ENCODE measurements at places on chromosomes 2 and 18.

GRCh38 chr2:207683879-207684627, 27.4 kb upstream of the CCNYL1 start:
- peak; percentile 43 for DNase-seq

GRCh38 chr18:62877411-62878221, 162.3 kb downstream of the PHLPP1 start:
- DNase-seq = no peak

GRCh38 chr2:170084820-170085491, 93.0 kb upstream of the MYO3B start:
- no peak for DNase-seq

GRCh38 chr2:45167920-45168629, 158.8 kb upstream of the SIX2 start:
- DNase-seq = no peak

- no peak for DNase-seq
Measured at GRCh38 chr2:19865151-19865550, 36.6 kb downstream of the TTC32 start.

DNA sequence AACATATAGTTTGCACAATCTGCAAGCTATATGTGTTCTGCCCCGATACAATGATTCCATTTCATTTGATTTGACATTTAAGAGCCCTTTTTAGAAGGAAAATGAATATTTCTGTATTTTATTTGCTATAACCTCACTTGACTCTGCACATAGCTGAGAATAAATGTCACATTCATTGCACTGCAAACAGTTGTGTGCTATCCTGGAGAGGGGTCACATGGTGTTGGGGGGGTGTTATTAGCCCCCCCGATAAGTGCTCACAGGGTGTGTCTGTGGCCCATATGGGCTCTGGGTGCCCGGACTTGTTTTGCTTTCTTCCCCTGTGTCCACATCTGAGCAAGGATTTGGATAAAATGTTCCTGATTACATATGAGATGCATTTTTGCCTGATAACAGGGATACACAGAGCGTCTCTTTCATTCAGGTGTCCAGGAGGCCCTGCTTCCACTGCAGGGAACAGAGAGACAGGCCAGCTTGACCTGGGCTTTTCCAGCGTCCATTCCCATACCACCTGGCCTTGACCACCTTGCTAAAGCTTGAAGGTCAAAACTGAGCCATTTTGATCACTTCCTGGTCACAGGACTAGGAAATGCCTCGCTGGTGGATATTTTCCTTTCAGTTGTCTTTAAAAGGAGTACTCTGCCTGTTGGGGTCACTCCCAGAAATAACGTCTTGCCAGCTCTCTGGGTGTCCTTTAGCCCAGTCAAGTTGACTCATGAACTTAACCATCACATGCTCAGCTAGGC, 38.4 kb upstream of the ID2 start:
- DNase-seq = no peak

DNA sequence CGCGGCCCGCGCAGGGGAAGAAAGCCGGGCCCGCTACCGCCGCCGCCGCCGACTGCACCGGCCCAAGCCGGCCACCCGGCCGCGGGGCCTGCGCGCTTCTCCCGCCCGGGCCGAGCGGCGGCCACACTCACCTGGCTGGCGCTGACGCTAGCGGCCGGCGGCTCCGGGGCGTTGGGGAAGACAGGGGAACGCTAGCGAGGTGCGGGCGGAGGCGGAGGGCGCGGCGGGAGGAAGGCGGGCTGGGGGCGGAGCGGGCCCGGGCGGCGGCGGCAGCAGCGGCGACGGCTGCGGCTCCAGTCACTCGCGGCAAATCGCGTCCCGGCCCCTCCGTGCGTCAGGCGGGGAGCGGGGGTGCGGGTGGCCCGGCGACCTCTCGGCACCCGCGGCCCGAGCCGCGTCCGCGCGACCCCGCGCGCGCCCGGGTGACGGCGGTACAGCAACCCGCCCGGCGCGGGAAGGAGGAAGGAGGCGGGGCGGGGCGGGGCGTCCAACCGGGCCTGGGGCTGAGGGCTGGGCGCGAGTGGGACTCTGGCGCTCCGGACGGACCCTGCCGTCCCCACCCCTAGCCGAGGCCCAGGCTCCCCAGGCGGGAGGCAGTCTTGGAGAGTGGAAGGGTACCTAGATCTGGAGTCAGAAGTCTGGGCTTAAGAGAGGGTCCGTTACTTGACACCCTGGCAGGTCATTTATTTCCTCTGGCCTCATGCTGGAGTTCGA, at the start of gene SESTD1:
Gene SESTD1 (minus strand): TSS at position 465 of the 714 bp plus-strand sequence. CDS start 72,991 bp downstream, outside the sequence.
- DNase-seq = peak; percentile 53

DNA sequence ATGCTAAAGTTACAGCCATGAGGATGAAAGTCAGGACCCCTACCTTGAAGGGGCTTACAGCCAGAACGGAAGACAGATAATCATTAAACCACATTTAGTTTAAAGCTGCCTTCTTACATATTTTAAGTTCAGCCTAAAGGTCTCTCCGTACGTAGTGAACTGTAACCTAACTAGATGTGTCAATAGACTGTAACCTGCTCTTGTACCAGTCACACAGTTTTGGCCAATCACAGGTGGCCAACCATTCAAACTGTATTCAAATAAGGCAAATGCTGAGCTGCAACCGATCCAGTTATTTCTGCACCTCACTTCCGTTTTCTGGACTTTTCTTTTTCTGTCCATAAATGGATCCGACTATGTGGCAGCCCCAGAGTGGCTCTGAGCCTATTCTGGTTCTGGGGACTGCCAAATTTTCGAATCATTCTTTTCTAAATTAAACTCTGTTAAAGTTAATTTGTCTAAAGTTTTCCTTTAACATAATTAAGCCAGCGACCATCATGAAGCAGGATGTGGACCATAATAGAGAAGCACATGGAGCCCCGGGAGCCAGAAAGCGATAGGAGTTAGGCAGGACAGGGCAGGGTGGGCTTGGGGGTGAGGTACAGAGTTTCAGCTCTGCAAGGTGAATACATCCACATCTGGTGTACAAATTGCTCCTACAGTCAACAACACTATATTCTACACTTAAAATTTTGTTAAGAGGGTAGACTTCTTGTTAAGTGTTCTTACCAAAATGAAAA, 48.4 kb upstream of the YPEL5 start:
- no peak for DNase-seq

GRCh38 chr2:218882866-218883366, 2.3 kb downstream of the WNT10A start:
- no peak for DNase-seq

- DNase-seq = no peak
Measured at GRCh38 chr2:197207106-197207505, 103.5 kb downstream of the ANKRD44 start.

GRCh38 chr2:122251158-122251557, 495.7 kb downstream of the TSN start:
- no peak for DNase-seq

GRCh38 chr18:31487246-31488015, 10.5 kb upstream of the DSG2 start:
- no peak for DNase-seq

DNA sequence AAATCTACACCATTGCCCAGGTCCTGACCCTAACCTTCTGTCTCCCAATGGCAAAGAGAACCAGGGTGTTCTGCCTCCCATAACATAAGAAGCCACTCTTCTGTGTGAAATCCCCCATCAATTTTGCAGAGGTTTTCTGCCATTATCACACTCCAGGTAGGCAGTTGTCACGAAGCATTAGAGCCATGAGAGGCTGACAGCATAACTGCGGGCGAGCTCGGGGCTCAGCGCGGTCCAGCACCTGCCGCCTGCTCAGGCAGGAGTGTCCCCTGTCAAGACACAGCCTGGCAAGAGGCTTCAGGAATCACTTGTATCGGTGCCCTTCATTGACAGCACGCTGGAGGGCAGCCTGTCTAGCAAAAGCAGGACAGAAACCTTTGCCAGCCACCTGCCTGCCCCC, 251.2 kb downstream of the SATB2 start:
- DNase-seq = no peak

- no peak for DNase-seq
Measured at GRCh38 chr2:69244882-69245281, 142.1 kb downstream of the GFPT1 start.

- no peak for DNase-seq
Measured at GRCh38 chr18:63317556-63317946, 2.0 kb downstream of the BCL2 start.

GRCh38 chr2:227163485-227163997, 464 bp downstream of the COL4A4 start:
- no peak for DNase-seq

GRCh38 chr2:99789849-99790248, 300.0 kb upstream of the REV1 start:
- DNase-seq = no peak

DNA sequence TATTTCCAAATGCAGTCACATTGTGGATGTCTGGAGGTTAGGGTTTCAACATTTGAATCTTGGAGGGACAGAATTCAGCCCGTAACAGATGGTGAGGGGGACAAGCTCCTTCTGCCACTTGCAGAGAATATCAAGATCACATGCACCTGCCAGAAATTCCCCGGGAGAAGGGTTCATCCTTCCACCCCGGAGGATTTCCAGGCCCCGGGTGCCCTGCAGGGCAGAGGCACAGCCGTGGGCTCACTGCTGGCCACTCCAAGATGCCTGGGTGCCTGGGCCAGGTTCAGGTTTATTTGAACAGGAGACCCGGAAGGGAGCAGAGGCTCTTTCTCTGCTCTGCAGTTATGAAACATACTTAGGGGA, 38.2 kb upstream of the MGAT4A start:
- DNase-seq = no peak

DNA sequence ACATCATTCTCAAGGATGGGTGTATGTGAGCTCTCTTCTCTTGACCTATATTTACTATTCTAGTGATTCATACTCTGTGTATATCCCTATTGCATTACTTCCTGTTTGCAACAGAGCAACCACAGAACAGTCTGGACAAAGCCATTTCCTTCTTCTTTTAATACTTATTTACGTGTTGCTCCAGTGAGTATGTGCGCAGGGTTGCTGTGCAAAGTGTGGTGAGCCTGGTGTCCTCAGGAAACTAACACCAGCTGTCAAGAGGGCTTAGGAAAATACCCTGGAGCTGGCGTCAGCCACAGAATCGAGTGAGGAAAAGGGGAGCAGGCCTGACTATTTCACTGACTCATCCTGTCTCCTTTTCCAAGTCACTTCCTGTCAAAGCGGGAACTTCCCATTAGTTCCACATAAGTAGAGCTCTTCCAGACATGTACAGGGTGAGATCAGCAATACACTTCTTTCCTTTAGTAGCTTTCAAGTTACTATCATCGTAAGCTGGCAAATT, 214.1 kb upstream of the COPS8 start:
- peak; percentile 47 for DNase-seq

GRCh38 chr18:34709104-34709503, 994 bp upstream of the DTNA start:
- peak; percentile 10 for DNase-seq

GRCh38 chr2:65498396-65498795, 66.0 kb upstream of the SPRED2 start:
- no peak for DNase-seq

DNA sequence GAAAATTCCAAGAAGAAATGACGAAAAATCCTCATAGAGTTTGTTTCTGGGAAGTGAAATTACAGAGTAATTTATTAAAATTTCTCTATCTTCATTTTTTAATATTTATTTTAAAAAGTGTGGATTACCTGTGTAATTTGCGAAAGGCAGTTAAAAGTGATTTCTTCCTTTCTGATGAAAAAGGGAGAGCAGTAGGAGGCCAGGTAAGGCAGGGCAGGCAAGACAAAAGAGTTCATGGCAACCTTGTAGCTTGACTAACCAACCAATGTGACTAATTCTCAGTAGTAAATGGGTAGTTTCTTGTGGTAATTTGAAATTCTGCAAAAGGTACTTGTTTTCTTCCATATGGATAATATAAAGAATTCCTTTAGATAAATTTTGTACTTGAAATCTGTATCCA, 34.9 kb upstream of the COL5A2 start:
- no peak for DNase-seq

GRCh38 chr18:56329536-56329935, 308.9 kb downstream of the TXNL1 start:
- no peak for DNase-seq

GRCh38 chr2:15782009-15782751, 158.2 kb upstream of the MYCN start:
- DNase-seq = no peak

DNA sequence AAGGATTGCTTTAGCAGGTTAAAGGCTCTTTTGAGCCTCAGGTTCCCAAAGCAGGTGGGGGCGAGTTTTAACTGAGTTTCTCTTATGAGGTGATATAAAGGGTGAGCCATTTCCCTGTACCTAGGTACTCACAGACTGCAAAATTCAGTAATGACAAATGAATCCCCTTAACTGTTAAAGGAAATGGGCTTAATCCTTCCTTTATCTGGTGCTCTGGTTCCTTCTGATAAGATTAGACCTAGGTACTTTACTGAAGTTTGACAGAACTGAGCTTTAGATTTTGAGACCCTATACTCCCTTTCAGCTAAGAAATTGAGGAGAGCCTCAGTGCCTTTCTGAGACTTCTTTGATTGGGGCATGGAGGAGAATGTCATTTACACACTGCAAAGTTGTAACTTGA, 42.6 kb downstream of the STK17B start:
- no peak for DNase-seq

- no peak for DNase-seq
Measured at GRCh38 chr2:107545851-107546250, 280.8 kb upstream of the RGPD4 start.

- peak; percentile 54 for DNase-seq
Measured at GRCh38 chr2:10407841-10408648, 40.1 kb downstream of the ODC1 start.

- DNase-seq = no peak
Measured at GRCh38 chr2:82478641-82479040, 1980.4 kb downstream of the SUCLG1 start.

- DNase-seq = no peak
Measured at GRCh38 chr2:72920318-72921087, 3.2 kb downstream of the EMX1 start.

- no peak for DNase-seq
Measured at GRCh38 chr2:108367014-108367413, 10.7 kb upstream of the SULT1C4 start.

GRCh38 chr2:3535467-3535793, 16.1 kb upstream of the ADI1 start:
- no peak for DNase-seq

DNA sequence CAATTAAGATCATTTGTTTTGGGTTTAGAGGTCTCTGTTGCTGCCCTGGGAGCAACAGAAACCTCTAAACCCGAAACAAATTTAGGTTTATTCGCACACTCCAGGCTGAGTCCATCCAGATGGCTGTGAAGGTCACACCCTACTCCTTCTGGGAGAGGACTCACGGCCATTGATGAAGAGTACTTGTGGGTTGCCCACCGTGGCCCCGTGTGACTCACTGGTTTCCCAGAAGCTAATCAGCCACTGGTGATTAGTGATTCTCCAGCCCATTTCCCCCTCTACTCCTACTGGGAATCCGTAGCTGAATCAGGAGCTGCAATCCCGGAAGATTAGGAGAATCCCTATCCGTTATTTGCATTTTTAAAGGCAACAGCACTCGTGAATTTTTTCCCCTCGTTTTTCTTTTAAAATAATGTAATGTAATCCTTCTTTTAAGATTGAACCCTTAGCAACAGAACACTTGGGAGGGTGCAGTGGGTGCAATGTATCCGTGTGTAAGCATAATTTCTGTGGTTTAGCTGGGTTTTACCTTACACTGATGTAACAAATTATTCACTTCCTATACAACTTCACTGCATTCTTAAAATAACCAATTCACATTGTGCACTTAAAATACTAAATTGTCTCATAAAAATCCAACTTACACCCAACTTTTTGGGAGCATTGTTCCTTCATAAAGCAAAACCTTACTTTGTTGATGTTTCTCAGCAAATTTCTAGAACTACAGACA, 27.5 kb upstream of the EPAS1 start:
- DNase-seq = no peak
